Stimulated activated naive B cell treated with anti-CD40 and anti-IgM and Interleukin-4, amounts not matched to agents 10 μg/mL and 1 μg/mL and 100 μg/mL, for 72 hours (primary cell): ENCODE measurements at places on chromosomes 7 and 10.

DNA sequence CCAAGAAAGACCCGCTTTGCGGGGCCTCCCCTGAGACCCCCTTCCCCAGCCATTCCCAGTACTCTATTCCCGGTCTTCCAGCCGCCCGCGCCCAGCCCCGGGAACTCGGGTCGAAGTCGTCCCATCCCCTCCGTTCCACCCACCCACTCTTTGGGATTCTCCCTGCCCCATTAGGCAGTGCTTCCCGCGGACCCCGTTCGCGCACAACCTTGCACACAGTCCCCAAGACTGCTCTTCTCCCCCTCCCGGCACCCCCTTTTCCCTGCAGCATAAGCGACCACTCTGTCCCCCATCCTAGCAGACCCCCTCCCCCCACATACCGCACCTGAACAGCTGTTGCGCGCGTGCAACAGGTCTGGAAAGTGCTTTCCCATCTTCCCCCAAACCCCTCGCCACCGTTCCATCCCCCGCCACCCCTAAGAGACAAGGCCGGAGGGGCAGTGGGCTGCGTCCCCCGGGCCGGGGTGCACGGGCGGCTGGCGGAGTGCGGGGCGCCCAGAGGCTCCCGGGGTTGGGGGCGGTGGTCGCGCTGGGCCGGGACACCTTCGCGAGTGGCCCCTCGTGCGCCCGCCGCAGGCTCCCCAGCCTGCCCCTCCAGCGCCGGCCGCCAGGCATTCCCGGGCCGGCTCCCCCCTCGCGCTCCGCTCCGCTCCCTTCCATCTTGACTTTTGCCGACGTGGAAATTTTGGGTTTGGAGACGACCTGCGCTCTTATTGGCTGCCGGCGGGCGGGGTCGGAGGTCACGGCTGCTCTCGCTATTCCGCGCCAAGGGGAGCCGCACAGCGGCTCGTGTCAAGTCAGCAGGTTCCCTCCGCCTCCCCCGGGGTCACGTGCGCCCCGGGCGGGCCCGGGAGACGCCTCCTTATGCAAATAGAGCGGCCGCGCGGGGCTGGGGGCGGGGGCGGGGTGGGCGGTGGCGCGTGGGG, 201.2 kb upstream of the NFE2L3 start:
- peak overlapping the region; percentile 82 for H3K27ac ChIP-seq
- H3K27me3 ChIP-seq: peaks cover 42% of the 10 kb centered on the region
- peak; percentile 75 for DNase-seq
- peak overlapping the region; percentile 92 for H3K4me3 ChIP-seq
- peaks cover 10% of the 10 kb centered on the region for H3K4me1 ChIP-seq

DNA sequence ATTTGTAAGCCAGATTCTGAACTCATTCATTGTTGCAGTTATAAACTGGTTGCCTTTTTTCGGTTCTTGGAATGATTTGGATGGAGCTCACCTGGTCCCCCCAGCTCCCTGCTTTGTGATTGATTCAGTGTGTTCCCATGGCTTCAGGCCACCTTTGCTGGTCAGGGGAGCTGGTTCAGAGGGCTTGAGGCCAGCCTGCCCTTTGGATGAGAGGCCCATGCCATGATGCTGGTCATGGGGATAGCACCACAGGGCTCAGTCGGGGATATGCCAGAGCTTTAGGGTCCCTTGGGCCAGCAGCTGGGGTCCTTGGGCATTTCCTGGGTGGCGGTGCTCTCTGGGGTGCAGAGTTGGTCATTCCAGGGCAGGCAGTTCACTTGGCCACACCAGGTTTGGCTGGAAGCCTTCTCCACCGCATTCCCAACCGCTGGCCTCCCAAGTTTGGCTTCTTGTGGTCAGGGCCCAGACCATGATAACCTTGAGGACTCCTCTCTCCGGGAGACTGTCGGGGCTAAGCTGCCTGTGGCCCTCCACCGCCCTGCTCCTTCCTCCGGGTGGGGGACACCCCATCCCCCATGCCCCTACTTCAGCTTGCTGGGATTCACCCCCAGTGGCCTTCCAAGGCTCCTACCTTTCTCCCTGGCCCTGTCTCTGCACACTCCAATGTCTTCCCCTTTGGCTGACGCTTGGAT, 65.1 kb downstream of the MGMT start:
- no peaks in the 10 kb centered on the region for H3K27me3 ChIP-seq
- no peak for DNase-seq
- H3K4me3 ChIP-seq: peak overlapping the region; percentile 9
- H3K4me1 ChIP-seq: peaks cover 26% of the 10 kb centered on the region
- peak overlapping the region; percentile 75 for H3K27ac ChIP-seq

DNA sequence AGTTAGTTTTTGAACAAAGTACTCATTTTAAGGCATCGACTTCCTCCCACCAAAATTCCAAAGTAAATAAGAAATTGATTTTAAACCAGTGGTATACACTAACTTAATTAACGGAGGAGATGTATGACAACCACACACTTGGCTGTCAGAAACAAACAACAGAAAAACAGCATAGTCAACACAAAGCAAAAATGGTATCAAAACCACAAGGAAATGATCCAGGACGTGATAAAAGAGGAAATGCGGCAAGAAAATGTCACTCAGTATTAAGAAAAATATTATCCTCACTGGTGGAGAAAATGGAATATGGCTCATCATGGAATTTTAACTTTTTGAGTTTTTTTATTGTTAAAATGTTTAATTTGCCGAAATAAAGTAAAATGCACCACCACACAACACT, 17.5 kb downstream of the KIAA1549 start:
- no peak overlapping the region for H3K27ac ChIP-seq
- peaks cover 3% of the 10 kb centered on the region for H3K4me1 ChIP-seq
- DNase-seq: no peak
- peaks cover 10% of the 10 kb centered on the region for H3K27me3 ChIP-seq
- H3K36me3 ChIP-seq: no peaks in the 10 kb centered on the region

DNA sequence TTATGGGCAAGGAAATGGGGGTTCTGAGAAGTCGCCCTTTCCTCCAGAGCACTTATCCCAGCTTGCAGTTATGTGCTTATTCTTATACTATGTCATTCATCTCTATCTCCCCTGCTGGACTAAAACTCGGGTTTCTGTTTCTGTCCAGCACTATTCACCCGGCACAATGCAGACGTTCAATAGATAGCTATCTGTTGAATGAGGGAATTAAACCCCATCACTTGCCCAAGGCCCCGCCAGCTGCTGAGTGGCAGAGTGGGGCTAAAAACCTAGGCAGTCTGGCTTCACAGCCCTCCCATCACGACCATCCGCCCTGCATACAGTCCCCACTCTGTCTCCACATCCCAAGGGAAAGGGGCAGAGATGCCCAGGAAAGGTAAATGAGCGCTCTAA, 5.4 kb downstream of the SLIT1 start:
- peaks cover 7% of the 10 kb centered on the region for H3K4me1 ChIP-seq
- H3K27ac ChIP-seq: no peak overlapping the region
- peaks cover 45% of the 10 kb centered on the region for H3K27me3 ChIP-seq
- no peak for DNase-seq
- no peaks in the 10 kb centered on the region for H3K36me3 ChIP-seq

DNA sequence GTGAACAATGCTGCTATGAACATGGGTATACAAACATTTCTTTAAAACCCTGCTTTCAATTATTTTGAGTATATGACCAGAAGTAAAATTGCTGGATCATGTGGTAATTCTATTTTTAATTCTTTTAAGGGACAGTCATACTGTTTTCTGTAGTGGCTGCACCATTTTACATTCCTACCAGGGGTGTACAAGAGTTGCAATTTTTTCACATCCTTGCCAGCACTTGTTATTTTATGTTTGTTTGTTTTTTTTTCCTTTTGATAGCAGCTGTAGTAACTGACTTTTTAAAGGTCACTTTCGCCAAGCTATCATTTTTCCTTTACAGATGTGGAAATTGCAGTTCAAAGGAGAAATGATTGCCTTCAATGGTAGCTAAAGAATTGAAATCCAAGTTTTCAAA, 99.5 kb downstream of the GPR85 start:
- H3K4me1 ChIP-seq: peaks cover 14% of the 10 kb centered on the region
- H3K27ac ChIP-seq: no peak overlapping the region
- no peak for DNase-seq
- H3K36me3 ChIP-seq: no peaks in the 10 kb centered on the region

DNA sequence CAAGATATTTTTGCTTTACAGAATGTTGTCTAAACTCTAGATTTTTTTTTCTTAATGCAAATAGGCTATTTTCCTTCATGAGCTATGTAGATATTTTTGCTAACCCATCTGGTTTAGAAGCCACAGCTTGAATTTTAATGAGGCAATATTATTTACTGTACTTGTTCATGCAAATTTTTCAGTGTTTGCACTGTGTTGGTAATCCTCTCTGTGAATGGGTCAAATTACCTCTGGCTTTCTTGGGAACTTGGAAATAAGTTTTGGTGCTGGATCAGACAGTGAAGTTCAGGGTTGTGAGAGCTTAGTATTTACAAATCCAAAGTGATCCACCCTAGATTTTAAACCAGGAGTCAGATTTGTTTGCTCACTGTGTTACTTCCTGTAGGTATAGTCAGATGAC, 686.9 kb downstream of the NXPH1 start:
- no peak overlapping the region for H3K27ac ChIP-seq
- no peak for DNase-seq
- H3K36me3 ChIP-seq: no peaks in the 10 kb centered on the region
- H3K4me1 ChIP-seq: no peaks in the 10 kb centered on the region
- no peaks in the 10 kb centered on the region for H3K27me3 ChIP-seq
- H3K4me3 ChIP-seq: no peak overlapping the region

- H3K27ac ChIP-seq: no peak overlapping the region
- H3K36me3 ChIP-seq: peaks cover 37% of the 10 kb centered on the region
- no peaks in the 10 kb centered on the region for H3K27me3 ChIP-seq
- H3K4me1 ChIP-seq: peaks cover 6% of the 10 kb centered on the region
- DNase-seq: no peak
Measured at GRCh38 chr10:21602313-21602712, 68.3 kb downstream of the MLLT10 start.

GRCh38 chr7:152145853-152146466, 120.5 kb downstream of the GALNT11 start:
- H3K4me3 ChIP-seq: no peak overlapping the region
- no peaks in the 10 kb centered on the region for H3K4me1 ChIP-seq
- peaks cover 51% of the 10 kb centered on the region for H3K36me3 ChIP-seq

DNA sequence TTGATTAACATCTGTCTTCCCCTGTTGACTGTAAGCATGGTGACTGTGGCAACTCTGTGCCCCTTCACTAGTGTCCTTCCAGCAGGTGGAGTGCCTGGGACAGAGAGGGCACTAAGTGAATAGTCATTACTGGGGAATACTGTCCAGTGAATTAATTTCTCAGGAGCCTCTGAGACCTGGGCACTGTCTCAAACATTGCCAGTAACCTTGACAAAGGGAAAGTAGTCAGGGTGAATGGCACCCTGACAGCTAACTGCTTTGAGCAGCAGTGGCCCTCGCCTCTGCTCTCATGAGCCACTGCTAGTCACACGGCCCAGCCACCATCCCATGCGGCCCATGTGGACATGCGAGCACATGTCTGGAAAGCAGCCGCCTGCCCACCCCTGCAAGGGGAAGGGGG, 13.1 kb upstream of the GRB10 start:
- peaks cover 48% of the 10 kb centered on the region for H3K27me3 ChIP-seq
- H3K36me3 ChIP-seq: no peaks in the 10 kb centered on the region
- H3K27ac ChIP-seq: no peak overlapping the region
- H3K4me1 ChIP-seq: peaks cover 7% of the 10 kb centered on the region
